Fibroblast of skin of scalp (primary cell): ENCODE measurements at places on chromosomes 6 and 20.

- no peak for DNase-seq
Measured at GRCh38 chr6:13407709-13408695, 79.4 kb downstream of the GFOD1 start.

- DNase-seq = no peak
Measured at GRCh38 chr20:50403565-50404418, 106.4 kb upstream of the PTPN1 start.

GRCh38 chr20:46458866-46459750 lies 52.7 kb upstream of the ELMO2 start:
- DNase-seq = peak; percentile 7

- peak; percentile 84 for DNase-seq
Measured at GRCh38 chr20:2585811-2586210, 49.4 kb downstream of the TMC2 start.

DNA sequence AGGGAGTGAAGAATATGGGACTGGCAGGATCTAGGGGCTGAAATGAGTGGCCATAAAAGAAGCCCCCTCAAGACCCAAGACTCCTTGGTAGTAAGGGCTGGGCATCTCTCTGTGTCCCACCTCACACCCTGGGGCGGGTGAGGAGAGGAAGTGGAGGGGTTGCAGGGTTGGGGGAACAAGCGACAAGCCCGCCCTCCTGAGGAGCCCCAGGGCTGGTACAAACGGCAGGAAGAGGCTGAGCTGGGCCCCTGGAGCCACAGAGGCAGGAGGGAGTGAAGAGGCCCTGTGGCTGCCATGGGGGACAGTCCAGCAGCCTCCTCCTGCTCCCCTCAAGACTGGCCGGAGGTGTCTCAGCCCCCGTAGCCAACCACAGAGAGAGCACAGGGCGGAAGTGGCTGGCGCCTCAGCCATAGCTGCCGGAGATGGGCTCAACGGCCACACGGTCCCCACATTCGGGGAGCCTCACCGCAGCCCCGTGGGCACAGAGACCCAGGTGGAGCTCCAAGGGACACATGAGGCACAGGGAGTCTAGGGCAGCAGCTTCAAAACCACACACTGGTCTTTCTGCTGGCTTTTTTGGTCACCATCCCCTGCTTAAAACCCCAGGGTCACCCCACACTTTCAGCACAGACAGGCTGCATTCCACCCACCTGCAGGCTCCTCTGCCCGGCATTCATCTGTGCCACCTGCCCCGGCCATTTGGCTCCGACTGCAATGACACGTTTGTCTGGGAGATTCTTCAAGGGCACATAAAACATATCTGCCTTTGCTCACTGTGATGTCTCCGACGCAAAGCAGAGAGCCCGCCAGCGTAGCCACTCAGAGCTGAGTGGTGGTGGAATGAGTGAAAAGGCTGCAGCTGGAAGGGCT lies 524 bp downstream of the C20orf203 start:
- no peak for DNase-seq

GRCh38 chr20:18985551-18985950 lies 172.0 kb downstream of the SCP2D1 start:
- no peak for DNase-seq
